ENCODE measurements at places on chromosomes 1 and 21.
A peak's percentile ranks its signal among the peaks of the same experiment; 100 is the strongest.

DNA sequence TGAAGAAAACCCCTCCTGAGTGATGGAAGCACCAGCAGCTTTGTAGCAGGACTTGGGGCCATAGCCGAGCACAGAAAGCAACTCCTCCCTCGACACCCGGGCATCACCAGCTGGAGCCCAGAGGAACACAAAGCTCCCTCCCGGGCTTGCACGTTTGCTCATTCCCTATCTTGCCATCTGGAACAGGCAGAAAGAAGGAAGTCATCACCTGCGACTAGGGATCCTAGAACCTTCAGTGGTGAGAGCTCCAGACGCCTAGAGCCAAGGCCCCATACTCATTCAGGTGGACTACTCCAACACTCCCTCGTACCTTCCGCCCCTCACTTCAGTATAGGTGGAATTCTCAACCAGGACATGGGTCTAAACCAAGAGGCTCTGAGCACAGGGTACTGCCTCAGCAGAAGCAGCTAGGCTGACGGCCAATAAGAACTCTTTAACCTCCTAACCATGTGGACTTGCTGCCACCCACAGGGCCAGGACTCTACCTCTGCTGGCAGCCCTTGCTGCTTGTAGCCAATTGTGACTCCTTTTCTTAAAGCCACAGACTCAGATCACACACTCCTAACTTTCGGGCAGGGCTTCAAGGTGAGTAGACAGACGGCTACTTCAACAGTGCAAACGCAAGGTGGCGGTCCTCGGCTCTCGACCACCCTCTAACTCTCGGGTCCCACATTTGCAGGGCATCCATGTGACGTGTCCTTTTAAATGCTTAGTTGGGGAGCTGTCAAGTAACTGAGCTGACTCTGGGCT, 65.4 kb downstream of the NPHP4 start:
- DNase-seq, result no peak

- no peak for DNase-seq
These were observed 4.0 kb upstream of the LAPTM5 start for GRCh38 chr1:30761381-30762151.

DNA sequence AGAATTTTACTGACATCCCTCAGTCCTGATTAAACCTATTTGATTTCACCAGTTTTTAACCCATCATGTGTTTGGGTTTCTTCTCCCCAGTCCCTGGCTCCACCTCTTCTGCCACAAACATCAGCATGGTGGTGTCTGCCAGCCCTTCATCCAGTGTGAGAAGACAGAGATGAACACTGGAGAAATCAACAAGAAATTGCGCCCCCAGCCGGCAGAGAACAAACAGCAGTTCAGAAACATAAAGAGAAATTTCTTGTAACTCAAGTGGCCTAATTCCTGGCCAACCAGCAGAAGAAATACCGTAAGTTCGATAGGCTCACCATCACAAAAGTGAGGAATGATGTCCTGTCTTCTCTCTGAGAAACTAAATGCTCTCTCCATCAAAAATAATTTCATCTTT, 18.3 kb downstream of the S100A11 start:
- no peak for DNase-seq

DNA sequence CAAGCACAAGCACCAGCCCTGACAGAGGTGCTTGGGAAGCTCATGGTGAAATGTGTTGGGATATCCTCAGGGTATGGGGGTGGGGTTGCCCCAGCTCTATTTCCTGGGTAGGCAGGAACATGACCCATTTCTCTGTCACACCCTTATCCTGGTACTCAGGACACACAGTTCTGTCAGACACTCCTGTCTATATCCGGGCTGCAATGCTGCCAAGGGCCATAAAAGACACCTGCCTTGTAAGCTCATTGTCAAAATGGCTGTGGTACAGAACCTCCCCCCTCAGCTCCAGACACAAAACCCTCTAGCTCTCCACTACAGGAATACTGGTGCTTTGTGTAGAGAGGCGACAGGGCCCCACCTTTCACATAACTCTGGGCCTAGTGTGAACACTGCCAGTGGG, 636.7 kb downstream of the PLA2G4A start:
- peak; percentile 15 for DNase-seq

GRCh38 chr1:8540971-8541370, 223.1 kb downstream of the SLC45A1 start:
- DNase-seq, result no peak

GRCh38 chr1:39965044-39965443, 10.1 kb downstream of the MFSD2A start:
- no peak for DNase-seq

- no peak for DNase-seq
These were observed 39.4 kb downstream of the TRAPPC10 start for GRCh38 chr21:44051462-44051941.

GRCh38 chr1:153475282-153475681, 14.8 kb upstream of the S100A7 start:
- no peak for DNase-seq

- DNase-seq, result no peak
These were observed 46.6 kb downstream of the WLS start for GRCh38 chr1:68185743-68186142.

DNA sequence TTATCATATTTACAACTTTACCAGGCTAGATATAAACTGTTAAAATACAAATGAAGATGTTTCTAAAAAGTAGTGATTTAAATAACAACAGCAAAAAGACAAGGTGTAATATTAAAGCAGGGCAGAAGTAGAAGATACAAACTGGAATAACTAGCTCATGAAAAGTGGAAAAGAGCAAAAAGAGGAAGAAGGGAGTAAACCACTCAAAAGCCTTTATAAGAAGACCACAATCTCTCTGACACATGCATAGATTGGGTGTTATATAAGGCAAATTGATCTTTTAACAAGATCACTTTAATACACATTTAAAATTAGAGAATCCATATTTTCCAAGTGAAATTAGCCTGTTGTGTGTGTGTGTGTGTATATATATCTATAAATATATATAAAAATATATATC, 5.0 kb downstream of the DENND1B start:
- no peak for DNase-seq

- DNase-seq, result no peak
These were observed 16.3 kb downstream of the COL18A1 start for GRCh38 chr21:45421071-45421845.

- no peak for DNase-seq
These were observed 49.7 kb downstream of the LMX1A start for GRCh38 chr1:165306543-165307434.

- no peak for DNase-seq
These were observed 4.9 kb upstream of the EPS15 start for GRCh38 chr1:51523931-51524330.

GRCh38 chr1:70075761-70076160, 129.6 kb downstream of the LRRC40 start:
- no peak for DNase-seq

DNA sequence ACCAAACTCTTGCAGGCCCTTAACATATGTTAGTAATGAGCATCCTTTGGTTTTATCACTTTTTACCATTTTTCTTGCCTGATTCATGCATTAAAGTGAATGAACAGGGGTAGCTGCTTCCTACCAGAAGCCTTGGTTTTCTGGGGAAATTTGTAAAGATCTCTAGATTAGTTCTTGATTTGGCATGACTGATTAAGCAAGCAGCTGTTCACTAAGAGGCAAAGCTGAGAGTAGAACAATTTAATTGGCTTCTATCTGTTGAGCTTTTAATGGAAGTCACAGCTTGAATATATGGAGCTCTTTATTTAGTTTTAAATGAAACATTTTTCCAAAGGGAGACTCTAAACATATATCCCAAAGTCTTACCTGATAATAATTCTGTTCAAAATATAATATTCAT, 23.6 kb downstream of the TLCD4 start:
- no peak for DNase-seq

DNA sequence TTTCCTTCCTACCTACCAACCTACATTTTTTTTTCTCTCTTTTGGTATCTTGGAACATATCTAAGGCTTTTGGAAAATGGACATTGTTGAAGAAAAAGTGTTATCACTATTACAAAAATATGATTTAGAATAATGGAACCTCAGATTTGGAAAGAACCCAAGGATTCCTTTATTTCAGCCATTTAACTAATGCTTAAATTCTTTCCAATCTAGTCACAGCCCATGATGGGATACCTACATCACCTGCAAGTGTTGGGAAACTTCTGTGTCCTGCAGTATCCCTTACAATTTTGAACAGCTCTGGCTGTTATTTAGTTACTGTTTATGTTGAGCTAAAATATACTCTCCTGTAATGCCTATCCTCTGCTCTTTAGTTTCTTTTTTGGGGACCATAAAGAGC, 22.3 kb upstream of the APOBEC4 start:
- no peak for DNase-seq

GRCh38 chr1:2269193-2269921, 41.2 kb downstream of the SKI start:
- DNase-seq, result no peak

GRCh38 chr1:94821636-94822305, 1.6 kb downstream of the SLC44A3 start:
- DNase-seq, result no peak

DNA sequence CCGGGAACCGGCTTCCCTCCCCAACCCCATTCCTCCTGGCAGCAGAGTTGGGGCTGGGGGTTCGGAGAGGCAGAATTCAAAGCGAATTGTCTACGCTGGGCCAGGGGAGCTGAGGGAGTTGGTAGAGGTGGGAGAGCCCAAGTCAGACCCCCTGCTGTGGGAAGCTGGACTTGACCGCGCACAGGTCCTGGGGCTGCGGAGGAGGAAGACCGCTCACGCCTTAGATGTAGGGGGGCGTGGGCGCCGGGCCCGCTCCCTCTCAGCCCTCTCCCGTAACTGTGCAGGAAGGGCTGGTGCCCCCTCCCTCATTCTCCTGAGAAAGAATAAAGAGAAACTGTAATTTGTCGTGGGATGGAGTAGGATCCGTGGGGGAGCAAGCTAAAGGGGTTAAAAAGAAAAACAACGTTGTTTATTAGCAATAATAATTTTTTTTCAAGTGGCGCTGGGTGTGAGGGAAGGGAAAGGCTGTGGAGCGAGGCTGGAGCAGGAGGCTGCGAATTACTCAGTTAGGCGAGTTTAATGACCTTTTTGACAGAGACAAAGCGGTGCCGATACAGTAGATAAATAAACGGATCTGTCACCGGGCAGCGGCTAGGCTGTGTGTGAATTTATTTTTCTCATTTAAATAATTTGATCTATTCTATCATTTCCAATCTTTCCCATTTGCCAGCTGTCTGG, 838 bp upstream of the GRIK3 start:
- DNase-seq, result no peak

DNA sequence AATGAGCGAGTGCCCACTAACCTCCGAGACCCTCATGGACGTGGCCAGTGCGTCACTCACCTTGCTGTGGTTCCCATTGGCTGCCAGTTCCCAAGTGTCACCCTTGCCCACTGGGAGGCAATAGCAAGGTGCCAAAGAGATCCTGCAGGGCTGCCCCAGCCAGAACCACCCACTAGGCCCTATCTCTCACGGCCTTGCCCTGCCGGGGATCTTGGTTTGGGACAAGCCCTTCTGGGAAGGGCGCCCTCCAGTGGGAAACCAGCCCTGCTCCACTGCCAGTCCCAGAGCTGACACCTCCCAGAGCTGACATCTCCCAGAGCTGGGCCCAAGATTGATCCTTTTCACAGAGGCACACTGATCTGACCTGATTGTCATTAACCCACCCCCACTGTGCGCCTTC, 2.1 kb upstream of the SELENON start:
- no peak for DNase-seq

DNA sequence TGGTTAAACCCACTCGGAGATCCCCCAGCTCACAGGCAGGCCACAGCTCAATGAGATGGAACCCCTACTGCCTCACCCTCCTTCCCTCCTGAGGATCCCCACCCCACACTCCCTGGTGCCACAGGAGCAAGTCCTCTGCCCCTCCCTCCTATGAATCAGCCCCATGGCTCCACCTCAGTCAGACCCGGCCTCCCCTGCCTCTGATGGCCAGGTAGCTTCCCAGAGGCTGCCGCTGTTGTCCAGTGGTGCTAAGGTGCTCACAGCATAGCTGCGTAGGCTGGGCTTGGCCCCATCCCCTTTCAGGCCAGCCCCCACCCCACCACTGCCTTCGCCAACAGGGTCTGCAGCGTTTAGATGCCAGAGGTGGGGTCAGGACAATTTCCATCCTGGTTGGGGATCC, 98.5 kb upstream of the IGSF21 start:
- DNase-seq, result no peak

DNA sequence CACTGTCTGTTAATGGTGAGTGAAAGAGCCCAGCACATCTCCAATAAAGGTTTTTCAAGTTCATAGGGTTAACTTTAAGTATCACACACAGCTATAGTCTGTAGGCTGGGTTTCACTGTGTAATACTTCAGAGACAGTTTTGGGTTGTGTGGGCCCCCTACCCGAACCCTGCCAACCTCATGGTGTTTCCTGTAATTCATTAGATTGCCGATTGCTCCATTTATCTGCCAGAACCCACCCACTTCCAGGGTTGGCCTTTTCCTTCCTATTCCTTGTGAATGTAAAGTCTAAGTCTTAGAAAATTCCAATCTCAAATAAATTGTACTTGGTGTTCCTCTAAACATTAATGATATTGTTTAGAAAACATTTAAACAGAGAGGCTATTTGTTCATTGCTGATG, 43.6 kb downstream of the CTTNBP2NL start:
- no peak for DNase-seq

GRCh38 chr1:118563981-118564951, 379.2 kb upstream of the SPAG17 start:
- DNase-seq, result no peak

DNA sequence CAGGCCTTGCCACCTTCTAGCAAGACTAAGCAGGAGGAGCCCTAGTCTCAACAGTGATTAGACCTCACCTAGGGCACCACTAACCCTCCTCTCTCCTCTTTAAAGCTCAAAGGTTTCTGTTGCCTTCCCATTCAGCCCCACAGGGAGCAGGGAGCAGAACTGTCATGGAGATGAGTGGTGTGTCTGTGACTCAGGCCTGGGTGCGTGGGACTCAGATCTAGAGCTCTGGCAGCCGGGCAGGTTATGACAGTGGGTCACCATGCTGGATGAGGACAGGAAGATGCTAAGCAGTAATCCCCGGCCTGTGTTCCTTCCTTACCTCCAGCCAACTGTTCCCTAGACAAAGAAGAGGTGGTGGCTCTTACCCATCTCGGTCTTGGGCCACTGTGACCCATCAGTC, 60.1 kb upstream of the COA6 start:
- DNase-seq, result no peak

GRCh38 chr1:245160288-245160687, 5.5 kb downstream of the KIF26B start:
- DNase-seq, result no peak

GRCh38 chr1:30385246-30385995, 338.0 kb downstream of the MATN1 start:
- no peak for DNase-seq

Data from SHP77 treated with DMSO at 0.1 percent for 48 hours (cell line).